Activated T-cell treated with anti-CD3 and anti-CD28 coated beads for 1 hour (primary cell): ENCODE measurements at places on chromosomes 16 and 17.

DNA sequence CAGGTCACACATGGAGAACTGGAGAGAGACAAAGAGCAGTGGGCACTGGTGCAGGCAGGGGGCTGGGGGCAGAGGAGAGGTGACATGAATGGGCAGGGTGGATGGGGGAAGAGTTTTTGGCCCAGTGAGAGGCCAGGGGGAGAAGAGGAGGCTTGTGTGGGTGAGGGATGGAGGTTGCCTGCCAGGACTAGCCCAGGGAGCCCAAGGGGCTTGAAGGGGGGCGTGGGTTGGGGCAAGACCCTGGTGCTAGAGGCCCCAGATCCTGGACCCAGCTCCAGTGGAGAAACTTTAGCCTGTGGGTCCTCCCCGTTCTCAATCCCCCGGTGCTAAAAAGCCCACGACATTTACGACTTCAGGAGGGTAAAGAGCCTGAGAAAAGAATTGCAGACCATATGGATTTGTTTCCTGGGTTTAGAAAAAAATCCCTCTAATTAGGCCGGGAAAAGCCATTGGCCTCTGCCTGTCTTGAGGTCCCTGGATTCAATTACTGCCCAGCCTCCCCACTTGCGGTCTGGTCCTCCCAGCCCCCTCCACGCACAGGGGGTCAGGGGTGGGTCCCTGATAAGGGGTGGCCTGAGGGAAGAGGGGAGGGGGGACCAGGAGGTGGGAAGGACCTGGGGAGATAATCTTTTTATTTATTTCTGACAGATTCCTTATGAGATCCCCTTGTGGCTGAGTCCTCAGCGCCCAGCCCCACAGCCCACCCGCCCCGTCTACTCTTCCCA, 33.0 kb downstream of the NGFR start:
- DNase-seq = no peak

GRCh38 chr17:47325176-47325575, 1.4 kb downstream of the EFCAB13 start:
- DNase-seq = no peak

- DNase-seq = no peak
Measured at GRCh38 chr17:5942687-5943086, 127.5 kb upstream of the WSCD1 start.

GRCh38 chr16:74999219-74999608, 390 bp downstream of the ZNRF1 start:
- DNase-seq = no peak

DNA sequence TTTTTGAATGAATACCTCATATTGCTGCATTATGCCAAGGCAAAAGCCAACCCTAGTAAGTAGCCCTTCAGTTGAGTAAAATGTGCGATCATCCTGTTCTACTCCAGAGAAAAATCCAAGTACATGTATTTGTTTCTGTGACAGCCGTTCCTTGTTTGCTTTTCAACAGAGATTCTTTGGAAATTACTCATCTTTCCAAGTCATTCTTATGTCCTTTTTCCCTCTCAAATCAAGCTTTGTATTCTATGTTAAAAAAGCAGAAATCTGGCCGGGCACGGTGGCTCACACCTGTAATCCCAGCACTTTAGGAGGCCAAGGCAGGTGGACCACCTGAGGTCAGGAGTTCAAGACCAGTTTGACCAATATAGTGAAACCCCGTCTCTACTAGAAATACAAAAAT, 112.9 kb upstream of the HAS3 start:
- no peak for DNase-seq
